Fibroblast of skin of right biceps (primary cell): ENCODE measurements at places on chromosomes 5 and 9.

DNA sequence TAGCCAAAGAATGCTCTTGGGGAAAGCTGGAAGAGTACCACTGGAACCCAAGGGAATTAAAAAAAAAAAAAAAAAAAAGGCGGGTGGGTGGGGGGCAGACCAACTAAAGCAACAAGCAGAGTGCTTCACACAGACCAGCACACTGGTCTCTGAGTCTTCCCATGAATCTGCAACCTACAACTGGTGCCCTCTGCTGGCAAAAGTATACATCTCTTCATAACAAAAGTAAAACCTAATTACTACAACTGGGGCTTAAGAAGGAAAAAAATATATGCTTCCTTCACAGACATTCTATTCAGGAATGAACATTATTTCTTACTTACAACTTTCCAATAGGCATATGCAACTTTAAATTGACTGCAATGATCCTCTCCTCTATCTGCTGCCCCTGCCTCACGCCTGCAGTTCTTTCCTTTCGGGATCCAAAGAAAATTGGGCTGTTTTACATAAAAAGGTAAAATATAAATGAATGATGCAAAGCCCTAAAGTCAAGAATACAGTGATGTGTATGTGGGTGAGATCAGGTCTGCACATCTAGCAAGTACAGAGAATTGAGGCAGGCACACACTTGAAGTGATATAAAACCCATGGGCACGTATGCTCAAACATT is 7.2 kb upstream of the KLHL3 start:
- peak; percentile 72 for DNase-seq

DNA sequence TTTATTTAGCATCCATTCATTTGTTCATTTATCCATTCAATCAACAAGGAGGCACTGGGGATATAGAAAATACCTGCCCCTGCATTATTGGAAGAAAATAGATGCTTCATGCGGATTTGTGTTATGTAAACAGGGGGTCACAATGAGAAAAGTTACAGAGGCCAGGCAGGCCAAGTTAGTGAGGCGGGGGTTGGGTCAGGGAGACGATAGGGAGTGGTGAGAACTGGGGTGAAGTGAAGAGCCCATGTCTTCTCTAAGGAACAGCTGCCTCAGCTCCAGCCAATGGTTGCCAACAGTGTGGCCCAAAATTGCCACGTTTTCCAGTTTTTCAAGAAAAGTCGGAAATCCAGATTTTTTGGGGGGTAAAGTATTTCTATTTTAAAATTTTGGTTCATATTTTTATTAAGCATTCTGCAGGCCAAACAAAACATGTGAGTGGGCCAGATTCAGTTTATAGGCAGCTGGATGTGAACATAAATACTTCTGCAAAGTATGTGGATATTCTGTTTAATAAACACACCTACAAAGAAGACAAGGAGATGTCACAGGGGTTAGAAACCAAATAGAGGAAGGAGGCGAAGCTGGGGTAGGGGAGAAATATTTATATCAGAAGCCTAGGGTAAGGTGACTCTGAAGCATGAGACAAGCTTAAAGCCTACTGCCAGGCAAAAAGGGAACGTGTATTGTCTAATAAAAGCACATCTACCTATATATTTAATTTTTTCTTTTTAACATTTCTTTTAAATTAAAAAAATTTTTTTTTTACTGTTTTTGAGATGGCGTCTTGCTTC is 44.0 kb downstream of the ALG2 start:
- DNase-seq = no peak

GRCh38 chr9:93598647-93599241 is 22.4 kb downstream of the PHF2 start:
- peak; percentile 42 for DNase-seq

DNA sequence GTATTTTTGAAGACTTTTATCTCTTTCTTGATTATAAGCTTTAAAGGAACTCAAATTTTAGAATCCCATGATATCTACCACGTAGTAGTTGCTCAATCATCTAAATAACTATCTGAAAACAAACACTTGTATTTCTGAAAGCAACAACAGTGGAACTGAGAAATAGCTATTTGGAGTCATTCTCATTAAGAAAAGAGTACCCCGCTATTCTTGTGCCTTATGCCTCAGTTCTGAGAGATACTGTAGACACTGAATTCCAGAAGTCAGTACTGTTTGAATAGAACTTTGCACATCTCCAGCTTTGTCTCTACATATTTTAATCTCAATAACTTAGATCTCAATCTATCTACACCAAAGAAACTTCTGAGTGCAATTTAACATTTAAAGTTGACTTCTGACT is 11.4 kb downstream of the CHD1 start:
- no peak for DNase-seq

GRCh38 chr5:179166171-179166885 is 106.2 kb downstream of the ZNF354C start:
- DNase-seq = no peak
